ENCODE measurements at places on chromosomes 11 and 22. TPM values are rescaled to one million over a fixed set of nuclear protein-coding genes. Genes with fewer than 3 reads are reported as not detected.

- no peak for DNase-seq
- no peak overlapping the region for H3K4me3 ChIP-seq
- H3K4me1 ChIP-seq = peaks cover 13% of the 10 kb centered on the region
- no peaks in the 10 kb centered on the region for H3K36me3 ChIP-seq
- peak overlapping the region; percentile 5 for H3K27ac ChIP-seq
Measured at GRCh38 chr22:42754658-42755057, 34.0 kb upstream of the A4GALT start.

DNA sequence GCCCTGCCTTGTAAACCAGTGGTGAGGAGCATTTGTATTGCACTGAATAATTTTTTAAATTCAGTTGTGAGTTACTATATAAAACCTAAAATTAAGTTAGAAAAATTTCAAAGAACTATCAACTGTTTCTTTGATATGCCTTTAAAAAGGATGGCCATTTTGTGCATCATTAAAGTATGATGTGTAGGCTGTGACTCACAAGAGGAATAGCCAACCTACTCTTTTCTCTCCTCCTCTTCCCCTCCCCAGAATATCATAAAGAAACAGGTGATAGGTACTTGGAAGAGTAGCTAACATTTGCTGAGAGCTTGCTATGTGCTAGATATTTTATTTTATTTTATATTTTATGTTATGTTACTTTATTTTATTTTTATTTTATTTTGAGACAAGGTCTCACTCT is 10.6 kb upstream of the PIK3C2A start:
- no peaks in the 10 kb centered on the region for H3K36me3 ChIP-seq
- no peaks in the 10 kb centered on the region for H3K27me3 ChIP-seq
- no peak overlapping the region for H3K4me3 ChIP-seq
- no peaks in the 10 kb centered on the region for H3K4me1 ChIP-seq

DNA sequence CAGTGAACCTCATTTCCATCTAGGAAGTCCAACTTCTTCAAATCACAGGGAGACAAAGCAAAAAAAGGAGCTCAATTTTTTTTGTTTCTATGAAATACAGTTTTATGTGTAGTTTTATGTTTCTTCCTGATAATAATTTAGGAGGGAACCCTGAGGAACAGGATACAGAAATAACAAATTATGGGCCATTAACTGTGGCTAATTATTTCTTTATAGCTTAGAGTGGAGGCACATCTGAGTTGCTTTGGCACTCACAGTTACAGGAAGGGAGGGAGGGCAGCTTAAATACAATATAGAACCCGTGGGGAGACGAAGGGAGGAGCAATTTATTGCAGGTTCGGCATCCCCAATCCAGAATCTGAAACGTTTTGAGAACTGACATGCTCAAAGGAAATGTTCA is 37.1 kb upstream of the HORMAD2 start:
- no peaks in the 10 kb centered on the region for H3K36me3 ChIP-seq
- DNase-seq = no peak
- H3K27me3 ChIP-seq = no peaks in the 10 kb centered on the region
- peaks cover 8% of the 10 kb centered on the region for H3K4me1 ChIP-seq

DNA sequence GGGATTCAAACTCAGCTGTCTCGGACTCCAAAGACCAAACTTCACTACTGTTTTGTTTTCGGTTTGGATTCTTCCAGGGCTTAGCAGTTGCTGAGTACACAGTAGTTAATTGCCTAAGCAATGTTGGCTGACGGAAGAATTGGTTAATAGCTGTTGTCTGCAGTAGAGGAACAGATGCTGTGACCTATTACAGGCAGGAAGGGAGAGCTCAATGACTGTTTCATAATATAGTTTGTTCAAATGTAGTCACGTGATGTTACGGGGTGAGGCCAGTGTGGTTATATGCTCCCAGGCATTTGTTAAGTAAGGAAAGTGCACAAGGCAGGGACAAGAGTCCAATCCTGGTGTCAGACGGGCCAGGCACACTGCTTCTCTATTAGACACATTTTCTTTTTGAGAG is 222.6 kb upstream of the CCDC90B start:
- H3K4me3 ChIP-seq = no peak overlapping the region
- H3K27ac ChIP-seq = no peak overlapping the region
- H3K4me1 ChIP-seq = no peaks in the 10 kb centered on the region
- no peak for DNase-seq

DNA sequence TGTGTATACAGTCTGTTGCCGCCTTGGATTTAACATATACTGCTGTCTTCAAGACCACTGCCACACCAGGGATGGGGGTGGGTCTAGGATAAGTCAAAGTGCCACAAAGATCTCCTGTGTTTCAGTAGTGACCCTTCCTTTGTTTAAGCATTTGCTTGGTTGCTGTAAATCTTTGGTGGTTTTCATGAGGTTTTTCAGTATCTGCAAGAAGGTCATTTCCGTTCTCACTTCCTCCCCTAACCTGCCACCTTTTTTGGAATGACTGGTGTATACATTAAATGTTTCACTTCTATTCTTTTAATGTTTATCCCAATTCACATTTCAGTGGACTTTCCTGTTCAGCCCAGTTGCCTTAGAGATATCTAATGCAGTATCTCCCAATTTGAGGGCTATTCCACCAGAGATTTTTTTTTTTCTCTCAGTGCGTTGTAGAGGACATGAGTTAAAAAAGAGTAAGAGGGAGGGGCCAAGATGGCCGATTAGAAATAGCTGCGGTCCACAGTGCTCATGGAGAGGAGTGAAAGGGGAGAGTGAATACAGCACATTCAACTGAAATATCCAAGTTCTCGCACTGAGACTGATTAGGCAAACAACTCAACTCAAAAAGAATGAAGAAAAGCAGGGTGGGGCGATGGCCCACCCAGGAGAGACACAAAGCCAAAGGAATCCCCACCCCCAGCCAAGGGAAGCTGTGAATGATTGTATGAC is 43.2 kb downstream of the USP47 start:
- H3K27ac ChIP-seq = no peak overlapping the region
- no peaks in the 10 kb centered on the region for H3K27me3 ChIP-seq
- H3K4me3 ChIP-seq = no peak overlapping the region
- H3K4me1 ChIP-seq = peaks cover 23% of the 10 kb centered on the region

- H3K27ac ChIP-seq = no peak overlapping the region
- no peaks in the 10 kb centered on the region for H3K4me1 ChIP-seq
- H3K36me3 ChIP-seq = peaks cover 96% of the 10 kb centered on the region
- DNase-seq = no peak
Measured at GRCh38 chr22:37880668-37881440, 25.2 kb upstream of the MICALL1 start.

- peak; percentile 18 for DNase-seq
- peaks cover 51% of the 10 kb centered on the region for H3K4me1 ChIP-seq
- no peak overlapping the region for H3K4me3 ChIP-seq
- no peaks in the 10 kb centered on the region for H3K27me3 ChIP-seq
- H3K36me3 ChIP-seq = no peaks in the 10 kb centered on the region
- H3K27ac ChIP-seq = no peak overlapping the region
Measured at GRCh38 chr22:33723915-33724314, 196.4 kb downstream of the LARGE1 start.

- no peak overlapping the region for H3K4me3 ChIP-seq
- H3K27me3 ChIP-seq = no peaks in the 10 kb centered on the region
- DNase-seq = no peak
Measured at GRCh38 chr11:65445101-65445603, 22.6 kb downstream of the NEAT1 start.

DNA sequence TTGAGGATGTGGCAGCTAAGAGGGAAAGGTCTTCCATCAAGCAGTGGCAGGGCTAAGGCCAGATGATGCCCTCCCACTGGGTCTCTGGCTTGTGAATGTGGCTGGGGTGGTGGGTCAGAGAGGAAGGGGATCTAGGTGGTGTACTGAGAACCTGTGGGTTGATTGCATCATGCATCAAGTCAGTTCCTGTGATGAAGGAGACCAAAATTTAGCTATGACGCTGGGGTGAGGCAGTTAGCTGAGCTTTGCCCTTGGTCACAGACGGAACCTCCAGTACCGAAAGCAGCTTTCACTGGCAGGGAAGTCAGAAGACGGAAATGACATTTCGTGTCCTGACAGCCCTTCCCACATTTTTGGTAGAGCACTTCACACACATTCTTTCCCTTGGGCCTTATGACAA is 20.7 kb downstream of the ATG16L2 start:
- peak overlapping the region; percentile 89 for H3K27ac ChIP-seq
- peaks cover 76% of the 10 kb centered on the region for H3K4me1 ChIP-seq
- no peaks in the 10 kb centered on the region for H3K27me3 ChIP-seq
- no peak for DNase-seq
- peaks cover 29% of the 10 kb centered on the region for H3K36me3 ChIP-seq

DNA sequence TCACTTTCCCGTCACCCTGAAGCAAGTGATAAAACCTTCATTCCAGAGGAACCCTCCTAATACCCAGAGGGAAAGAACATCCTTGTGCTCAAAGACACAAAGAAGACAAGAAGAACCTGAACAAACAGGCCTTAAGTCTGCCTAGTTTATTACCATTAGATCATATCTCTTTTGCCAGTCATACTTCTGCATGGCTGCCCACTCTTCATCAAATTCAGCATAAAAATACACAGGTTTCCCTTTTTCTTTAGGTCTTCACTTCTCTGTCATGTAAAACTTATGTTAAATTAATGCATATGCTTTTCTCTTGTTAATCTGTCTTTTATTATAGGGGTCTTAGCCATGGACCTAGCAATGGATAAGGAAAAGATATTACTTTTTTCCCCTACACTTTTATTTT is 459.7 kb downstream of the DLG2 start:
- no peak overlapping the region for H3K4me3 ChIP-seq
- no peak overlapping the region for H3K27ac ChIP-seq
- no peaks in the 10 kb centered on the region for H3K27me3 ChIP-seq

DNA sequence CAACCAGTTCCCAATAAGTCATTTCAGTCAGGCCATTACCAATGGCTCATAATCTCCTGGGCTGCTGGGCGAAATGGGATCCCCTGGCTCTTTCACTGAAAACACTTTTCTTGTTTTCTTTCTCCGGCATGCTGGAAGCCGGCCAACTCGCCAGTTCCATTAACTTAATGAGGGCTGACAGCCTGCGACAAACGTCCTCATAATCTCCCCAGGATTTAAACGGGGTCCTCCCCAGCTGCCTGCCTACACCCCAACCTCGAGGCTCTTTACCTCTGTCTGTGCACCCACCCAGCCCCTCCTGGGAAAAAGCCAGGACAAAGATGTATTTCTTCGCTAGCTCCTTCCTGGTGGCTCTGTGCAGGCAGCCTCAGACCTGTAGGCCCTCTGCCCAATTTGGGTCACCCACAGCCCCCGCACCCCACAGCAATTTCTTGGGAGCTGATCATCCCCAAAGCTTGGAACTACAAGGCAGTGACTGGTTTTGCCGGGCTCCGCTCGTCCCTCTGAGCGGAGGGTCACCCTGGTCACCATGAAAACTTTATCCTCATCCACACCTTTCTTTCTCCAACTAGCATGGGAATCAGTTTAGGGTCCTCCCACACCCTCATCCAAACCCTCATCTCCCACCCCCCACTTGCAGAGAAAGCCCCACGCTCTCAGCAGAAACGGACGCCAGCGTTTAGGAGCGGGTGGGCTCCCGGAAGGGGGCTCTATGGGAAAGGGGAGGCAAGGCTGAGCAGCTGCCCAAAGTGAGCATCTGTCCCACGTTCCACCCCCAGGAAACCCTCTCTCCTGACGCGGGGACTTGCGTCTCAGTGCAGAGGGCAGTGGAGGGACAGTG is 51.1 kb upstream of the KCNQ1OT1 start:
- no peak overlapping the region for H3K27ac ChIP-seq
- H3K27me3 ChIP-seq = no peaks in the 10 kb centered on the region
- H3K36me3 ChIP-seq = no peaks in the 10 kb centered on the region
- no peak overlapping the region for H3K4me3 ChIP-seq

Gene GLB1L3
- total RNA-seq = not detected

Gene OR51B4
- not detected for total RNA-seq

Data from heart right ventricle (tissue), 16 donors.